NCI-H524 (cell line): ENCODE measurements at places on chromosomes 5 and 9.
A peak's percentile ranks its signal among the peaks of the same experiment; 100 is the strongest.

GRCh38 chr9:38339496-38339895 lies 53.0 kb upstream of the ALDH1B1 start:
- peak; percentile 38 for DNase-seq

DNA sequence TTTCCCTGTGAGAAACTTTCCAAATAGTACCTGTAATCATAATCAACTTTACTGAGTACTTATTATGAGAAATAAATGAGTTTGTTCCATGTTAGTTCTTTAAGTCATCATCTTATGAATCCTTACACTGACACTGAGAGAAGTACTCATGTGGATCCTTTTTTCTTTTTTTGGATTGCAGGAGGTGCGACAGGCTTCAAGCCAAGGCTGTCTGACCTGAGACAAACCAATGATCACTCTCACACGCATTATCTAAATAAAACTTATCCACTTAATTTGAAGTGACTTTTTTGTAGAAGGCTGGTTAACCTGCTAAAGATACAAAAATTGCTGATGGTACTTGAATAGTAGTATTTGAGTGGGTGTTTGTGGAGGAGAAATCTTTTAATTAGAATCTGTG lies 39.5 kb downstream of the JAKMIP2 start:
- no peak for DNase-seq

- DNase-seq = no peak
Observed at GRCh38 chr5:76953551-76954382, 922 bp downstream of the CRHBP start.

DNA sequence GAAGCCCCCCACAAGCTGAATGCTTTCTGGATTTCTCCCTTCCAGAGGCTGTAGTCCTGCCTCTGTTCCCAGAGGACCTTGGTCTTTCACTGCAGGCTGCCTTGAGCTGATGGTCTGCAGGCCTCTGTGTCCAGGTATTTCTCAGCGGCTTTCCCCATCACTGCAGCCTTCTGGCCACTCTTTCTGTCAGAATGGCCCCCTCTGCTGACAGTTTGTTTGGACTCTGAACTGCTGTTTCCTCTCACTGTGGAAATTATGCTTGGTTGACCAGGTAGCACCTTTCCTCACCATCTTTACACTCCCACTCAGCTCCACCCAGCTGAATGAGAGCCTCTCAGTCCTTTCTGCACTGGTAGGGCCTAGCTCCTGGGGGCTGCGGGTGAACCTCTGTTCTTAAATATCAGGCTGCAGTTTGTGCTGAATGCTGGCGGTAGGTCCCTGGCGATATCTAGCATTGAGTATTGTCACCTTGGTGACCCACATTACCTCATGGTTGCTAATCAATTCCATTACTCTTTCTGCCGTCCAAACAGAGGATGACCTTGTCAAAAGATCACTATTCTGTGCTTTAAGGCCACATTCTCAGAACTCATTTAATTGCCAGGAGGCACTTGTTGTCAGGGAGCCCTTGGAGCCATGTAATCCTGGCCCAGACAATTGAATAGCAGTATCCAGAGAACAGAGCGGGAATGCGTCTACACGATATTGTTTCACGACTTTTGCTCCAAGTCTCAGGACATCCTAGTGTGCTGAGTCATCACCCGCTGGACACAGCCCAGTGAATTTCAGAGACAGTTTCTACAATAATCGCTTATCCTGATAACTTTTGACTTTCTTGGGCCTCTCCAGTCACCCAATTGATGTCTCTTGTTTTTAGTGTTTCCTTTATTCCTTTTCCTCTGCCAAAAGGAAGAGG lies 230.2 kb downstream of the TENT4A start:
- no peak for DNase-seq

- no peak for DNase-seq
Observed at GRCh38 chr9:112861638-112862555, 28.8 kb downstream of the SLC46A2 start.

- no peak for DNase-seq
Observed at GRCh38 chr5:180080486-180081280, 9.1 kb upstream of the RNF130 start.

GRCh38 chr5:157718519-157718918 lies 12.7 kb upstream of the THG1L start:
- peak; percentile 10 for DNase-seq

DNA sequence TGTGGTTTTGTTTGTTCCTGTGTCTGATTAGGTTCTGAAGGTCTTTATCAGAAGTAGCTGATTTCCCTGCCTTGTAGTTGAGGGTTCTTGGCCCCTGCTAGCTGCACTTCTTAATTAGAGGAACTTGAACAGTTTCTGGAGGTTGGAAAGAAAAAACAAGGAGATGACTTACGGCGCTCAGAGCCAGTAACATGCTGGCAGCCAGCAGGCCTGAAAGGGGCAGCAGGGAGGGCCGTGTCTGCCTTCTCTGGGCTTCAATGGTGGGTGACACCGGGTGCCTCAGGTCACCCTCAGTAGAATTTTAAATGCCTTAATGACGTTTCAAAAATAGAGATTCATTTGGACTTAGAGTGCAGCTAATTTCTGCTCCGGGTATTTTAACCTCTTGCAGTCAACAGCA lies 15.8 kb downstream of the UBE2QL1 start:
- DNase-seq = no peak

GRCh38 chr9:85056203-85056572 lies 386.7 kb downstream of the NTRK2 start:
- DNase-seq = no peak

DNA sequence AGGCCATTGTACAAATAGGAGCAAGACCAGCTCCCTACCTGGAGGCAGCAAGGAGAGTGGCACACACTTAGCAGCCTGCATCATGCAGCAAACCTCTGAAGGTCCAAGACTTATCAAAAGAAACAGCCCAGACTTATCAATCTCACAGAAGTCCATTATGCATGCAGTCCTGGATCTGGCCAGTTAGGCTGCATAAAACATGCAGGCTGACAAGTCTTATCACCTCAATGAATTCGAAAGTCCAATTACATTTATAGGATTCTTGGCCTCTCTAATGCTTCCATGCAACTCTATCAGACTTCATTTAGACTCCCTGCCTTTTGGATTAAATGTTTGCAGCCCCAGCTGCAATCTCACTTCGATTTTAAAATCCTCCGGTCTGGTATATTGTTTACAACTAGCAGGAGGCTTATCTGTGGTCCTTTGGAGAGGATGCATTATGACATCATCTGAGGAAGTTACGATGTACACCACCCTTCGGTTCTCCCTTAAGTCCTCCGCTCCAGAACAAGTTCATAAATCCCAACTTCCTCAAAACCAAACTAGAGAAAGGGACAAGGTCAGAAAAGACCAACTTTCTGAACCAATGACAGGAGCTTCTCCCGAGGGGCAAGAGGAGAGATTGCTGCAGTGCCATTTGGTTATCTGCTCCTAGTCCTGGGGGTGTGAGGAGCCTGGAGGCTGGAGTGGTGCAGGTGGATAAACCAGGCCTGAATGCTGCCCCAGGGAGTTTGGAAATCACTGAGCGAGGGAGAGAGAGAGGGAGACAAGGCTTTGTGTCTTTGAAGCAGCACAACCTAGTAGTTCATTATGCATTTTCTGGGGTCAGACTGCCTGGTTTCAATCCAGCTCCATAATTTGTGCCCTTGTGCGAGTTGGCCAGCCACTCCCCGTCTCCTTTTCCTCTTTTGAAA lies 313.9 kb downstream of the TLE1 start:
- no peak for DNase-seq

- DNase-seq = no peak
Observed at GRCh38 chr5:37881359-37881758, 41.5 kb upstream of the GDNF start.

- DNase-seq = peak; percentile 82
Observed at GRCh38 chr5:54670281-54670680, 152.7 kb downstream of the SNX18 start.

- no peak for DNase-seq
Observed at GRCh38 chr5:156522651-156523529, 195.9 kb downstream of the SGCD start.

GRCh38 chr5:142938266-142938880 lies 168.2 kb downstream of the ARHGAP26 start:
- peak; percentile 8 for DNase-seq

GRCh38 chr5:137778772-137779564 lies 24.8 kb upstream of the HNRNPA0 start:
- DNase-seq = no peak

- no peak for DNase-seq
Observed at GRCh38 chr5:54081415-54081814, 229.0 kb downstream of the ARL15 start.

GRCh38 chr9:130500340-130501180 lies 55.8 kb downstream of the ASS1 start:
- peak; percentile 33 for DNase-seq

DNA sequence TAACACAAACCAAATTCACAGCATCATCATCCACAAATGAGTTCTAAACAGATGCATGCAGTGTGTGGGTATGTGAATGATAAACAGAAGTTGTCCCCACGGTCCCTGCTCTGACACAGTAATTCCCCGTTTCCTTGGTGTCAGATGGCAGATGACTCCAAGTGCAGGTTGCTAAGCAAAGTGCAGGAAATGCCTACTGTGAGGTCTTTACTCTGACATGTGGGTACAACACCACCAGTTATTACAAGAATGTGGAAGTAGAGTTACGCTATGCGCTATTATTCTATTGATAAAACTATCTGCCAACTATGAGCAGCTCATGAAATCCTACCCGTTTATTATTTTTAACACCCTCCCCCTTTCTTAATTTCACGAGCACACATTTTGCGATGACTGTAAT lies 448.9 kb downstream of the BNC2 start:
- DNase-seq = peak; percentile 40

- no peak for DNase-seq
Observed at GRCh38 chr9:6829536-6829935, 71.8 kb downstream of the KDM4C start.

- peak; percentile 10 for DNase-seq
Observed at GRCh38 chr9:110825950-110826349, 157.4 kb downstream of the MUSK start.

DNA sequence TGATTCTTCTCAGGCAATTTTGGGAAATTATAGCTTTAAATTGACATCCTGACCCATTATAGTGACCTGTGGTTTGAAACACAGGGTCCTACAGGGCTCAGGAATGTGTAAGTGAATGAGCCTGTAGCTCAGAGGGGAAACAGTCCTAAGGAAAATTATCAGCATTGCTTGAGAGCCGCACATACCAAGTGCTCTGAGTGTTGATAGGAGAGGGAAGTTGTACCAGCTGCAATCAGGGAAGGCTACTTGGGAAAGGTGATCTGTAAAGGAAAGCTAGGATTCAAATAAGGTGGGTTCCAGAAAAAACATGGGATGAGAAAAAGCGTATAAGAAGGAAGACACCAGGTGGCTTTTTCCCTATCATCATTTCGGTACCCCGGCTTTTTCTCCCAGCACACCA lies 4.4 kb upstream of the SLC25A51 start:
- DNase-seq = no peak

DNA sequence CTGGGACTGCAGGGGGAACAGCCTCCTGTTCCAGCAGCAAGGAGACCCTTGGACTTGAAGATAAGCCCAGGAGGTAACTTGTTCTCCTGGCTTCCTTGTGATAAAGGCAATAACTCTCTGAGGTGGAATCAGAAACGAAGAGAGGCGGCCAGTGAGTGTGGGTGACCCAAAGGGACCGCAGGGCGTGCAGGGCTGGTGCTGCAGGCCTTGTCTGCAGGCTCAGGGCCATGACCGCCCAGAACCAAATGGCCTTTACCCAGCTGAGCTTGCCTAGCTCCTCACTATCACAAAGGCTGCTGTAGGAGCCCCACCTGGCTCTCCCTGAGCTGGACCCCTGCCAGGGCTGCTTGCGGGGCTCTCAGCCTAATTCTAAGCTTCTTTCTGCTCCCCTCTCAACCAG lies 72.5 kb downstream of the NDFIP1 start:
- DNase-seq = no peak

- DNase-seq = no peak
Observed at GRCh38 chr9:93675336-93676150, 99.2 kb downstream of the PHF2 start.

DNA sequence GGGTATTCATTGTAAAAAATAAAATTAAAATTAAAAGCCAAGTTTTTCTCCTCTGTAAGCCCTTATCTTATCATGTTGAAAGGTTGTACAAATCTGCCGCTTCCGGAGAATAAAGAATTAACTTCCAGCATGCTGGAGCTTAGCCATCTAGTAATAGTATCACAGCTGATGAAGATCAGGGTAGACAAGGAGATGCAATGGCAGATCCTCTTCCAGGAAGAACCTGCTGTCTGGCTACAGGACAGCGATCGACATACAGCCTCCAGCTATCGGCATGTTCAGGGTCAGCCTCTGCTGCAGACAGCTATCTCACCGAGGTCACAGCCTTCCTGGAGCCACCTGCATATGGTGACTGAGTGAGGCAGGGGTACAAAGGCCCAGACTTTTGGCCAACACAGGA lies 82.6 kb downstream of the MED27 start:
- DNase-seq = no peak

- DNase-seq = no peak
Observed at GRCh38 chr5:174558190-174558589, 166.2 kb upstream of the MSX2 start.

DNA sequence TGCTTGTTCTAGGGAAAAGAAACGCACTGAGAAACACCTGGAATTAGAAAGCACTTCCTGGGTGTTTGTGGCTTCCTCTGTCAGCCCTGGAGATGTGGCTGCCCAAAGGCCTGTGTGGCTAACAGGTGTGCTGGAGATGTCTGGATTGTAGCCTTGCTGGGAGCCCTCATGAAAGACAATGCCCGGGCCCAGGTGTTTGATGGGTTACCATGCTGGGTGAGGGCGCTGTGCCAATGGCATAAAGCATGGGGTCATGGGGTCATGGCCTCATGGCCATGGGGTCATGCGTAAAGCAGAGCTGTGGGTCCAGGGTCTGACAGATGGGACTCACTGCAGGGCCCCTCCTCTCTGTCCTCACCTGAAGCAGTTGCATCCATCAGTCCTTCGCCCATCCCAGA lies 21.6 kb downstream of the ANKRD33B start:
- DNase-seq = no peak

DNA sequence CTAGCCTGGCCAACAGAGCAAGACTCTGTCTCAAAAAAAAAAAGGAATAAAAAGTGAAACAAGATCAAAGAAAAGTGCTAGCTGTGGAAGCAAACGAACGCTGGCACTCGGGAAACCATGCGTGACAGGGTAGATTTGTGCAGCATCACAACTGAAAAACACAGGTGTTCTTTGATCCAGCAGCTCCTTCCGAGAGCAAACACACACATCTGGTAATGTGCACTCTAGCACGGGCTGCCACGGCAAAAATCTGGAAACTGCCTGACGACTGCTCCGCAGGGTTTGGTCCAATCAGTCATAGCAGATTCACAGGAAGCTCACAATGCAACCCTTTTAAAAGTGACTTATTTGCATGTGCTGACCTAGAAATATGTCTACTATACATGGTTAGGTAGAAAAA lies 80.0 kb downstream of the SYK start:
- DNase-seq = no peak

GRCh38 chr9:15135164-15135792 lies 171.7 kb downstream of the TTC39B start:
- DNase-seq = peak; percentile 87
